ENCODE measurements at places on chromosomes 4 and X. TPM values are rescaled to one million over a fixed set of nuclear protein-coding genes. Genes with fewer than 3 reads are reported as not detected.

Gene MSX1
- 1.1 TPM for total RNA-seq

Gene PAGE4
- not detected for total RNA-seq

Gene TMSB15A
- 32.8 TPM for total RNA-seq

Gene STOX2
- total RNA-seq: 5.4 TPM

Gene TMEM154
- 0.18 TPM for total RNA-seq

Gene CENPE
- total RNA-seq: 14.5 TPM

Gene CSN1S1
- total RNA-seq: not detected

Gene NXF2B
- not detected for total RNA-seq

Gene ITIH6
- not detected for total RNA-seq

GRCh38 chr4:73419106-73420038 lies 15.3 kb downstream of the ALB start:
- H3K27ac ChIP-seq: no peak overlapping the region
- no peaks in the 10 kb centered on the region for H3K36me3 ChIP-seq
- DNase-seq: no peak
- no peaks in the 10 kb centered on the region for H3K4me1 ChIP-seq

DNA sequence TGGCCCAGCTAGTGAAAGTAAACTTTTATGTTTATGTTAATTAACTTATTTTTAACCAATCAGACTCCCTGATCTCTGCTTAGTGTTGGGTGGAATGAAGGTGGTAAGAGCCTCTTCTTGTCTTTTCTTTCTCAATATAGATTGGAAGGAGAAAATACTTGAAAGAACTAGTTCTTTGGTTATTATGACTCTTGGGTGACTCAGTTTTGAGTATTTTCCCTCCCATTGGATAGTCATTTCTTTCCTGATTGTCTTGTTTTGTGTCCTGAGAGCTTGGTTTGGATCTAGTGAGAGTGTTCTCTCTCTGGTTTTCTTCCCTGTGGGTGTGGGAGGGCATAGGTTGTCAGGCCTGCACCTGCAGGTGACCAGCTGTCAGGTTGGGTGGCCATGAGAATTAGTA lies 172.0 kb upstream of the GLRA2 start:
- H3K27ac ChIP-seq: no peak overlapping the region
- no peaks in the 10 kb centered on the region for H3K4me1 ChIP-seq
- H3K27me3 ChIP-seq: no peaks in the 10 kb centered on the region
- DNase-seq: no peak

- no peak overlapping the region for H3K27ac ChIP-seq
- H3K27me3 ChIP-seq: no peaks in the 10 kb centered on the region
- DNase-seq: no peak
- H3K36me3 ChIP-seq: no peaks in the 10 kb centered on the region
- H3K4me1 ChIP-seq: no peaks in the 10 kb centered on the region
These were observed 37.9 kb upstream of the FAT4 start for GRCh38 chr4:125276811-125277210.

DNA sequence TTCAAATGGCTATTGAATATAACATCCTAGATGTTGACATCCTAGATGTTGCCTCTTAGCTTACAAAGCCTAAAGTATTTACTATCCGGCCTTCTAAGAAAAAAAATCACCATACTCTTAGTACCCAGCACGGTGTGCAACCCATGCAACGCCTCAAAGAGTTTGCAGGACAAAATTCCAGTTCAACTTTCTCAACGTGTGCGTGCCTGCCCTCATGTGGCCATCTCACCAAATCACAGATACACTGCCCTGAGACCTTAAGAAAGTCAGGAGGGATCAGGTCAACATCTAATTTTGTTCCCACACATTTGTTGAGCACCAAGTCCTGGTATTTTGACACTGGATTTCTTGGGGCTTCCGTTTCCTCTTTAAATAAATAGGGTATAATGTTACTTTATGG lies 68.3 kb downstream of the CRMP1 start:
- no peaks in the 10 kb centered on the region for H3K27me3 ChIP-seq
- H3K4me1 ChIP-seq: no peaks in the 10 kb centered on the region
- peaks cover 56% of the 10 kb centered on the region for H3K36me3 ChIP-seq
- H3K27ac ChIP-seq: no peak overlapping the region
- no peak overlapping the region for H3K4me3 ChIP-seq

DNA sequence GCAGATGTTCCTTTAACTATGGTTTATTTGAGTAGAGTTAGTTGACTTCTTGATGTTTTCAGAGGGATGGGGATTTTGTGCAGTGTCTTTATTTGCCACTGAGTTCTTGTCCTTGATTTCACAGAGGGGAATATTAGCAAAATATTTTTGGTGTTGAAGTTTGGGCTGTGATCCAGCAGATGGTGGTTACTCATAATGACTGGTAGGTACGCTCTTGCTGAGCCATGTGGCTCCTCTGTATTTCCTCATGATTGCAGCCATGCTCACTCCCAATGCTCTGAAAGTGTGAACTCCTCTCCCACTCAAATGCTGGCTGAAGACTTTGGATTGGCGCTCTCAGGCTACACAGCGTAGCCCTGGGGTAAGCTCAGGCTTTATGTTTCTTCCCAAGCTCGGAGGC lies 77.7 kb downstream of the KLF8 start:
- H3K27me3 ChIP-seq: no peaks in the 10 kb centered on the region
- H3K4me3 ChIP-seq: no peak overlapping the region
- H3K36me3 ChIP-seq: no peaks in the 10 kb centered on the region
- DNase-seq: no peak
- H3K27ac ChIP-seq: no peak overlapping the region

GRCh38 chr4:161336016-161336530 lies 827.7 kb downstream of the FSTL5 start:
- no peaks in the 10 kb centered on the region for H3K27me3 ChIP-seq
- H3K27ac ChIP-seq: no peak overlapping the region
- no peak for DNase-seq
- H3K4me3 ChIP-seq: no peak overlapping the region

- DNase-seq: no peak
- peaks cover 2% of the 10 kb centered on the region for H3K4me1 ChIP-seq
- H3K36me3 ChIP-seq: no peaks in the 10 kb centered on the region
- H3K27ac ChIP-seq: no peak overlapping the region
- no peak overlapping the region for H3K4me3 ChIP-seq
These were observed 9.0 kb downstream of the BMP3 start for GRCh38 chr4:81039351-81039972.

GRCh38 chr4:24655971-24656370 lies 71.6 kb upstream of the DHX15 start:
- H3K27ac ChIP-seq: no peak overlapping the region
- H3K4me1 ChIP-seq: peaks cover 6% of the 10 kb centered on the region
- no peak overlapping the region for H3K4me3 ChIP-seq
- H3K36me3 ChIP-seq: no peaks in the 10 kb centered on the region
- peaks cover 6% of the 10 kb centered on the region for H3K27me3 ChIP-seq

DNA sequence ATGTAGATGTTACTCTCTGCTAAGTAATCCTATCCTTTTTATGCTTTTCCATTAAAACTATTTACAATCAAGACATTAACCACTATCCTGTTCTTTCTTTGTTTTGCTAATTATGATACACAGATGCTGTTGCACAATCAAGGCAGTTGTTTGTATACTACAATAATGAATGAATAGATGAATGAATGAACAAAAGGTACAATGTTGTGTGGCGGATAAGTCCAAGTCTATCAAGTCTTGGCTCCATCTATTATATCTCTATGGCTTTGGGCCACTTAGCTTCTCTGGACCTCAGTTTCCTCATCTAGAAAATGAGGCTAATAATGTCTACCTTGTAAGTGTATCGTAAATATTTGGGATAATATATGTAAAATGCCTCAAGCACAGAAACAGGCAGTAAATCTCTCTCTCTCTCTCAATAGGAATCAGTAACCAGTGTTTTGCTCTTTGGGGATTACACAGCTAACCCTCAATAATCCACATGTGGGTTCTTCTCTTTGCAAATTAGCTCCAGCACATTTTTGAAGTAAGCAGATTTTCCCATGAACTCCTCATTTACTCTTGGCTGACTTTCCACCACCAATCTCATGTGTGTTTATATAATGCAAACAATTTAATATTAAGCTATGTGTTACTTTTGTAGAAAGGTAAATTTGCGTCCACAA lies 27.8 kb upstream of the TSPAN5 start:
- peaks cover 5% of the 10 kb centered on the region for H3K4me1 ChIP-seq
- no peaks in the 10 kb centered on the region for H3K36me3 ChIP-seq
- no peaks in the 10 kb centered on the region for H3K27me3 ChIP-seq
- DNase-seq: no peak
